NCI-H460 (cell line): ENCODE measurements at places on chromosomes 6 and 20. TPM values are rescaled to one million over a fixed set of nuclear protein-coding genes. Genes with fewer than 3 reads are reported as not detected.

Gene MYO6
- total RNA-seq, result 7.1 and 7.8 TPM in 2 replicates

Gene IPCEF1
- total RNA-seq, result 1.0 TPM in 1 of 2 replicates, not detected in the other

Gene SCUBE3
- total RNA-seq, result 0.02 TPM in 1 of 2 replicates, not detected in the other

Gene GFOD1
- 5.3 and 5.6 TPM in 2 replicates for total RNA-seq

Gene BMP5
- total RNA-seq, result 3.3 and 4.1 TPM in 2 replicates

Gene NKX2-2
- total RNA-seq, result not detected in 2 replicates

Gene TINAG
- total RNA-seq, result not detected in 2 replicates

Gene PAX1
- 0.12 and 0.54 TPM in 2 replicates for total RNA-seq

Gene SEL1L2
- total RNA-seq, result not detected in 2 replicates

Gene CFB
- not detected in 2 replicates for total RNA-seq

Gene POLH
- total RNA-seq, result 8.3 and 8.7 TPM in 2 replicates

Gene C6orf58
- total RNA-seq, result not detected in 2 replicates

Gene RSPO3
- 10.7 and 11.8 TPM in 2 replicates for total RNA-seq

Gene MEI4
- total RNA-seq, result not detected in 2 replicates
